Stimulated activated CD8-positive, alpha-beta memory T cell treated with anti-CD3 and anti-CD28 coated beads, Interleukin-7, amount 100 ng/mL, for 1 hour (primary cell): ENCODE measurements at places on chromosomes 6 and 20.

DNA sequence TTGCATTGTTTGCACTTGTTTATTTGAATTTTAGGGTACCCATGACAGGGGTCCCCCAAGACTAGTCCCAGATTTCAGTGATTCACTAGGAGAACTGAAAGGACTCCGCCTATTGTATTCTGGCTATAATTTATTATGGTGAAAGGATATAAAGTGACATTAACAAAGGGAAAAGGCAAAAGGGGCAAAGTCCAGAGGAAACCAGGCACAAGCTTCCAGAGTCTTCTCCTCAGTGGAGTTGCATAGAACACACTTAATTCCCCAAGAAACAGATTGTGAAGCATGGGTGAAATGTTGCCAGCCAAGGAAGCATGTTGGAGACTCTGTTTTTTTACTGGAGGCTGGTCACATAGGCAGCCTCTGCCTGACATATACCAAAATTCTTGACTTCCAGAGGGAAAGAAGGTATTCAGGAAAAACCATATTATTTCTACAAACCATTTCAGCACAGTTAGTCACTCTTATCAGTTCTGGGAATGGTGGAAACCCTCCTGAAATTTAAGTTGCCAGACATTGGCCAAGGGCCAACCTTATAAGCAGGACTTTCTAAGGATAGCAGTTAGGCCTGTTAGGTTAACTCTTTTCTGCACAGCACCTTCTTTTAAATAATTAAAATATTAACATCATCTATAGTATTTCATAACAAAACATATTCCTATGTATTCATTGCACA lies 71.8 kb downstream of the FIG4 start:
- DNase-seq, result no peak

DNA sequence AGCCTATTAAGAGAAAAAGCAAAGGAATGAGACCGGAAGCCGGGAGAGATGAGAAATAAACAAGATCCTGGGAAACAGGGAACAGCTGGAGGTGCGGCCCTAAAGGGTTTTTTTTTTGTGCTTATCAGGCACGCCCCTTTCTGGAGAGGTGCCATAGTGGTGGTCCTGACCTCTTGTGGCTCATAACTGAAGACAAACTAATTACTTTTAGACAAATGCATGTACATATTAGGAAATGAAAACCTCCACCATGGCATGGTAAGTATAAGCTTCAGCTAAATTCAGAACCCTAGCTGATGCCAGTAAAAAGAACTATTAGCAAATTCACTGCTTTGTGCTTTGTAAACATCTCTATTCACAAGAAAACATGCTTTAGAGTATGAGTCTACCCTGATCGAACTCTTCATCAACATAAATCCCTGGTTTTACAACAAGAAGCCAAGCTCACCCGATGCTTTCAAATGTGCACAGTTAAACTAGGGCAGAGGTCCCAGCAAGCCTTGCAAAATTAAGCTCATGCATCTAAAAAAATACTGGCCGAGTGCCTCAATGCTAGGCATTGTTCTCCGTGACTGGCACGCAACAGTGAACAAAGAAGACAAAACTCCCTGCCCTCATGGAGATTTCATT lies 96.4 kb upstream of the MRPS10 start:
- no peak for DNase-seq

DNA sequence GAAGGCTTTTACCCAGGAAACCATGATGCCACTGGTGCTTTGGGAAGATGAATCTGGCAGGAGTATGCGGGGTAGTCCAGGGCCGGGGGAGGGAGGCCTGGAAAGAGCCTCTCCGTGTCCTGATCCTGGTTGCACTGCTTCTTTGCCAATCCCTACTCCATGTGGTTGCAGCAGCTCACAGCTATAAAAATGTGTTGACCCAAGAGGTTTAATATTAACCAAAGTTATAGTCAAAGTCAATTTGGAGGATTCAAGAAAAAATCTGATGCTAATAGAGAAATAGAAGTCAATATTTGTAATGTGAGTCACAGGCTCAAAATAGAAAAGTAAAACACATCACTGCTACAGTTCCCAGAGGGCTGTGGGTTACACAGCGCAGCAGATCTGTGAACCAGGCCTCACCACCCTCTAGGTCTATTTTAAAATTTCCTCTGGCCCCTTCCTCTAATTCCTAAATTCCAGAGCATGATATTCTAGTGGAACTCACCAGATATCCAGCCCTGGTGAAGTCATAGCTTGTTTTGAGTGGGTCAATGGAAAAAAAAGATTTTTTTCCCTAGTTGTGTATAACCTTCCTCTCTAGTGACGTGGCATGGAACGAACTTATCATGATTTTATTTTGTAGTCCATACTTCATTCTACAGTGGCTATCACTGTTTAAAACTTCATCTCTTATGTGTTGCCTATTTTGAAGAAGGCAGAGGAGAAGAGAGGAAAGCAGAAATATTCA lies 63.2 kb upstream of the BMP2 start:
- no peak for DNase-seq

DNA sequence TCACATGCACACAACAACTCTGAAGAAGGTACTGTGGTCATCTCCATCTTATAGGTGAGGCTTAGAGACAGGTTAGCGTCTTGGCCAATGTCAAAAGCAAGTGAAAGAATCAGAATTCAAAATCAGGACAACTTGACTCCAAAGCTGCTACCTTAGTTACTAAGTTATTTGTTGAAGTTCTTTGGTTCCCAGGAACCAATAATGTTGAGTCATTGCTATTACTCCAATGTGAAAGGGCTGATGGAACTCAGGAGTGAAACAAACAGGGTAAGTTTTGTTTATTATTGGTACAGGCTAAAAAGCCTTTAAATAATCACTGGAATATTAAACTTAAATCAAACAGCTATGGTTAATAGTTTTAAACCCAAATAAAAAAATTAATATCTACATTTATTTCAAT lies 111.1 kb downstream of the PDSS2 start:
- no peak for DNase-seq

- no peak for DNase-seq
Observed at GRCh38 chr6:89355511-89356194, 3.1 kb upstream of the UBE2J1 start.

GRCh38 chr20:43189554-43190331 lies at the start of gene PTPRT:
PTPRT (minus strand) TSS chr20:43189906; CDS start chr20:43189733, 173 bp downstream.
- DNase-seq, result no peak

GRCh38 chr20:57133926-57134650 lies 132.4 kb downstream of the BMP7 start:
- no peak for DNase-seq

- no peak for DNase-seq
Observed at GRCh38 chr20:32581839-32582658, 3.1 kb downstream of the NOL4L start.

DNA sequence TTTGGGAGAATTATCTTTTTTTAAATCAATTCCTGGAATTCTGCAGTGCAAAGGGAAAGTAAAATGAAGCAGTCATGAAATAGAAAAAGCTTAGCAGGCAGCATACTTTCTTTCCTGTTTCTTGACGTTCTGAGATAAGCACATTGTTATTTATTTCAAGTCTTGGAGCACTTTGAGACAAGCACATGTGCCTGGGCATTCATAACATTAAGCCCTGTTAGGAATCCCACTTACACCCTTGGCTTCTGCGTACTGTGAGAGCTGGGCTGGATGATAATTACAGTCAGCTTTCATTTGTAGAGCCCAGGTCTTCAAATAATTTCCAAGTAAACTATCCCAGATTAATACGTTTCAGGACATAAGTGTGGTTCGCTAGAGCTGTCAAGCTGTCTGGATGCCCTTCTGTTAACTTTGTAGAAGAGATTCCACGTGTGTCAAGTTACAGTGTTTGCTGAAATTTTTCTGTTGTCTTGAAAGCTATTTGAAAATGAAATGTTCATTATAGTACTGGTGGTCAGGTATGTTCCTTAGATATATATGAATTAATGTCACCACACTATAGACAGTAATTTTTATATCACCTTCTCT lies 8.9 kb downstream of the FARS2 start:
- DNase-seq, result no peak

DNA sequence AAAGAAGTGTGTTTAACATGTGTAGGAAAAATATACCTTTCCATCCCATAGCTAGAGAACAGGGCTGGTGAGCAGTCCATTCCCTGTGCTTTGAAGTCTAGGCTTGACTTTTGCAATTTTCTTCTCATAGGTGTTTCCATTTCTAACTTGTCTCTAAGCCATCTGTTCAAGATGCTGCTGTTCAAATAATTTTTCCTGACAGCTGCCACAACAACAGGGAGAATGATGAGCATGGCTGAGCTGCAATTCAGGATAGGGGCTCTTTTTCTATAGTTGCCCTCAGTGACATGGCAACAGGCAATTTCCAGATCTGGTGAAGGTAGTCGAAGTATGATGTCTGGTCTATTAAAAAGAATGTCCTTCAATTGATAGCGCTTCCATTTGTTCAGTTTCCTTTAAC lies 103.0 kb upstream of the HS3ST5 start:
- DNase-seq, result no peak

DNA sequence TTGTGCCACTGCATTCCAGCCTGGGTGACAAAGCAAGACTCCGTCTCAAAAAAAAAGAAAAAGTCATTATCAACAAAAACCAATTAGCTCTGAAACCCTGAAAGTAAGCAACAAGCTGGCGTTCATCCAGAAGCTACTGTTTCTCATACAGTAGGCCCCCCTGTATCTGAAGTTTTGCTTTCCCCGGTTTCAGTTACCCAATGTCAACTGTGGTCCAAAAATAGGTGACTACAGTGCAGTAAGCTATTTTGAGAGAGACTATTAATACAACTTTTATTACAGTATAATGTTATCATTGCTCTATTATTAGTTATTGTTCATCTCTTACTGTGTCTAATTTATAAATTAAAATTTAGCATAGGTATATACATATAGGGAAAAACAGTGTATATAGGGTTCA lies 135.1 kb downstream of the KIF16B start:
- no peak for DNase-seq

GRCh38 chr6:100719883-100720682 lies 161.0 kb downstream of the ASCC3 start:
- DNase-seq, result no peak

- no peak for DNase-seq
Observed at GRCh38 chr6:30732237-30732943, 10.1 kb downstream of the FLOT1 start.

GRCh38 chr6:18263418-18264218 lies 712 bp downstream of the DEK start:
- no peak for DNase-seq

- DNase-seq, result no peak
Observed at GRCh38 chr20:51327251-51327841, 215.2 kb downstream of the NFATC2 start.

DNA sequence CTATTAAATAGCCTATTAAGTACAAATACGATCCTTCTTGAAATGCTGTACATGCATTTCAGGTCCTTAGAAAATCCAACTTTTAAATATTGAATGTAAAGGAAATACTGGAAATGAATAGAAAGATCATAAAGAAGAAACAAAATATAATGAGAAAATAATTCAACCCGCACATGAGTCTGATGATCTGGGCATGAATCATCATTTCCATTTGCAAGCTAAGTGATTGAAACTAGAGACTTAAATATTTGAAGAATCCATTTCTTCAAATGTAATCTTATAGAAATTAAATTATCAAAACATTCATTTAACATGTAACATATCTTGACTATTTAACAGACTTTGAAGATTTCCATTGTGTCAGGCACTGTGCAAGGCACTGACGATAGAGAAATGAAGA lies 977.0 kb downstream of the TFAP2A start:
- no peak for DNase-seq

DNA sequence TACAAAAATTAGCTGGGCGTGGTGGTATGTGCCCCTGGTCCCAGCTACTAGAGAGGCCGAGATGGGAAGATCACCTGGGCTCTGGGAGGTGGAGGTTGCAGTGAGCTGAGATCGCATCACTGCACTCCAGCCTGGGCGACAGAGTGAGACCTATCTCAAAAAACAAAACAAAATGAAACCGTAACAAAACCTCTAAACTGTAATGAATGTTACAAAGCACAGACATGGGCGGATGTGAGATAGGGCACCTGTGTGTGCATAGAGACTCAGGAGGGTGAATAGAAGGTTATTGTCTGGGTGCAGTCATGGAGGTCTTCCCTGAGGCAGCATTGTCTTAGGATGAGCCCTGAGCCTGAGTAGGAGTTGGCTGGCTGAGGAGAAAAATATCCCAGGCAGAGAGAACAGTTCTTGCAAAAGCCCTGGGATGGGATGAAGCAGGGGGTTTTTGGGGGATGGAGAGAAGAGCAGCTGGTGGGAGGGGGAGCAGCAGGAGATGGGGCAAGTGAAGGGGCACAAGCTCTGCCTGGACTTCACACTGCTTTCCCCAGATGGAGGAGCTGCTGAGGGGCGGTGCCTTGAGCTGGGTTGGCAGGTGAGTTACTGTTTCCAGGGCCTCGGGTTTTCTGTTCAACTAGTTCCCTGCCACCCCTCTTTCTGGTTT lies 5.2 kb downstream of the BCAS4 start:
- DNase-seq, result no peak

DNA sequence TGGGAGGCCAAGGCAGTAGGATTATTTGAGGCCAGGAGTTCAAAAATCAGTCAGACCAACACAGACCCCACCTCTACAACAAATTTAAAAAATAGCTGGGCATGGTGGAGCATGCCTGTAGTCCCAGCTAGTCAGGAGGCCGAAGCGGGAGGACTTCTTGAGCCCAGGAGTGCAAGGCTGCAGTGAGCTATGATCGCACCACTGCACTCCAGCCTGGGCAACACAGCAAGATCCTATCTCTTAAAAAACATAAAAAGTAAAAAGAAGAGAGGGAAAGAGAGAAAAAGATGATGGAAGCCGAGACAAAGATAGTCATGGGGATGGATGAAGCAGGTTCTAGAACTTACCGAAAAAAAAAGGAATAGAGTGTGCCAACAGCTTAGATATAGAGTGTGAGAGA lies 25.8 kb upstream of the RPP40 start:
- DNase-seq, result no peak

DNA sequence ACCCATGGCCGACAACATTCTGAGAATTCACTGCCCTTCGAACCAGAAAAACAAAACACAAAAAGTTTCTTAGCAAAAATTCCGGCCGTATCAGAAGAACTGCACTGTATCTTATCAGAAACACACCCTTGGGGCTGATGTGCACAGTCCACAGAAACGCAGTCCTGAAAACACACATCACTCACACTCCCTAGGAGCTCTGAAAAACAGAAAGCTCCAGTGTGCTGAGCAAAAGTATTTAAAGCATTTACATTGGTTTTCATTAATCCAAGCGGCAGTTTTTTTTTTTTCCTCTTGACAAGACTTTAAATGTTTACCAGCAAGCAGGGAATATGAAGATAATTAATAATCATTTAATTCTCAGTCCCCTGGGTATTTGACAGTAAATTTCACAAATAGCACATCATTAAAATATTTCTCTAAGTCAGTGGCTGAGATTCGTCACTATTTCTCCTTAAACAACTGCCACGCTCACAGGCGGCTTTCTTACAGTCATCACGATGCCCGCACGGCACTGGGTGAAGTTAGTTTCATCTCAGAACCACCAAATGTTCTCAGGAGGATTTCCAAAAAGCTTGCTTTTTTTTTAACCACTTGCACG lies 13.3 kb downstream of the NFATC2 start:
- DNase-seq, result no peak

DNA sequence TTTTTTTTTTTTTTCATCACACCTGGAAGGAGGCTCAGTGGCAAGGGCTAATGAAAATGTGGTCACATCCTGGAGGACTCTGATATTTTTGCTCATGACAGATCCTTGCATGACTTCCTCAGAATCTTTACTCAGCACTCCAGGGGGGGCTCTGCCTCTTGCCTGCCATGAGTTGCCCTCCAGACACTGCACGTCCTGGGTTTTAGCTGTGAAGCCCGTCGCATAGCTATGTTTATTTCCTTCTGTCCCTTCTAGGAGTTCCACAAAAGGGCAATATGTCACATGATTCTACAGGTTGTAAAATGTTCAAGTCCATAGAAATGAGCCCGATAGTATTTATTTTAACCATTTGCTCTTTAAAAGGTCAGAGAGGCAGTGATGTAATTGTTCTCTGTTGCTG lies 18.2 kb downstream of the MAS1 start:
- DNase-seq, result no peak

- no peak for DNase-seq
Observed at GRCh38 chr6:35776364-35777215, at the start of gene CLPSL2. CLPSL2 (plus strand) TSS chr6:35776598; CDS start chr6:35776619, 21 bp downstream.
